ENCODE measurements at places on chromosomes 5 and 9.

GRCh38 chr5:54229041-54229780 lies 81.2 kb downstream of the ARL15 start:
- no peak for DNase-seq

- DNase-seq = no peak
Observed at GRCh38 chr5:171966270-171966669, 40.2 kb downstream of the FBXW11 start.

- DNase-seq = no peak
Observed at GRCh38 chr9:16803648-16804047, 66.8 kb downstream of the BNC2 start.

DNA sequence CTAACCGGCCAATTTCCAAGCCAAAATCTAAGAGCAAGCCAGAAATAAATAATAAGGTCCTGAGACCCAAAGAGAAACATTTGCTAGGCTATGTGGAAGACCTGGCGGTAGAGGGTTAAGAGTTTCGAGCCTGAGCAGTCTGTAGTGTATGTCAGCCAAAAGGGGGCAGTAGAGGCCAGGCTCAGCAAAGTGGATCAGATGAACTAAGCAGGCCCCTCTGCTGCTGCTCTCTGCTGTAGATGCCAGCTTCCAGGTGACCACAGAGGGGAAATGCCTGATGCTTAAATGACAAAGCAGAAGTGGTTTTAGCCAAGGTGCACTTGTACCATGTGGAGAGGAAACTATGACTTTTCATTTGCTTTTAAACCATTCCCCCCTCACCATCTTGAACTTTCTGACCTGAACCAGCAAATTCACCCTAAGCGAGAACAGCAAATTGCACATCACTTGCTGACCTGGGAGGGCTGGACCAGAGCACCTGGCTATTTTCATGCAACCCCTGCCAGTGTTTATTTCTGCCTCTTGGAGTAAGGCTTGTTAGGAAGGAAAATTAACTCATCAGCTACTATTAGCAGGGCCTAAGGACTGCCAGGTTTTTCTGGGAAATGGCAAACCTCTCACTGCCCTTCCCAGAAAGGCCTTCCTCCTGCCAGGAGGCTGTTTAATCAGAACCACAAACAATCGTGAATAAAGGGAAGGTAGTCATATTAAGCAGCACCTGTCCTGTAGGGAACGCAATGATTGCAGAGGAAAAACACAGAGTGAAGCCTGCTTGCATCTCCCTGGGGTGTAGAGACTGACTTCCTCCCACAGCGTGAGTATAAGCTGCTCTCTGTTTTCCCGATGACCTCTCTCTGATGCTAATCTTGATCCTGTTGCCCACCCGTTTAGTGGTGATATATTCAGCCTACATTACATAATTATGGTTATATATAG lies 818.2 kb downstream of the TLR4 start:
- no peak for DNase-seq

GRCh38 chr5:127492854-127493738 lies 24.3 kb upstream of the PRRC1 start:
- DNase-seq = peak; percentile 13

GRCh38 chr5:55850839-55851674 lies at the start of gene IL31RA:
Gene IL31RA, plus strand, starts transcription at chr5:55851357. Its CDS starts 214 bp downstream, at chr5:55851571.
- peak; percentile 46 for DNase-seq

DNA sequence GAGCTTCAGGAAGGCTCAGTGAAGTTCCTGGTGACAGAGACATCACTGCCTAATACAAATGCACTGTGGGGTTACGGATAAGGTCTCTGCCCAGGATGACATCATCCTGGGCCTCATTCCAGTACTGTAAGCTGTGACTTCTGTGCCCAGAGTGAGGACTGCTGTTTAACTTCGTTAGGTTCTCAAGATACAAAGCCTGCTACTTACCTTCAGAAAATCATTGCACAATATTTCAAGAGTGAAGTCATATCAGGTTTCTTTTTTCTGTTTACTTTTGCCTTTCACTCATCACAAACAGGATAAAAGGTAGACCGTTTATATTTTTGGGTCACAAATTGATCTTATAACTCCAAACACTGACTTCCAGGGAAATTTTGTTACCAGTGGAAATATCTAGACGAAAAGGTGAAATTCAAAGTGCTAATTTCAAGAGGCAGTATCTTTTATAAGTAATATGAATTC lies 241.2 kb downstream of the PIK3R1 start:
- no peak for DNase-seq

- no peak for DNase-seq
Observed at GRCh38 chr5:148817606-148818005, 8.8 kb upstream of the ADRB2 start.

GRCh38 chr5:94744906-94745305 lies 126.4 kb downstream of the SLF1 start:
- no peak for DNase-seq

DNA sequence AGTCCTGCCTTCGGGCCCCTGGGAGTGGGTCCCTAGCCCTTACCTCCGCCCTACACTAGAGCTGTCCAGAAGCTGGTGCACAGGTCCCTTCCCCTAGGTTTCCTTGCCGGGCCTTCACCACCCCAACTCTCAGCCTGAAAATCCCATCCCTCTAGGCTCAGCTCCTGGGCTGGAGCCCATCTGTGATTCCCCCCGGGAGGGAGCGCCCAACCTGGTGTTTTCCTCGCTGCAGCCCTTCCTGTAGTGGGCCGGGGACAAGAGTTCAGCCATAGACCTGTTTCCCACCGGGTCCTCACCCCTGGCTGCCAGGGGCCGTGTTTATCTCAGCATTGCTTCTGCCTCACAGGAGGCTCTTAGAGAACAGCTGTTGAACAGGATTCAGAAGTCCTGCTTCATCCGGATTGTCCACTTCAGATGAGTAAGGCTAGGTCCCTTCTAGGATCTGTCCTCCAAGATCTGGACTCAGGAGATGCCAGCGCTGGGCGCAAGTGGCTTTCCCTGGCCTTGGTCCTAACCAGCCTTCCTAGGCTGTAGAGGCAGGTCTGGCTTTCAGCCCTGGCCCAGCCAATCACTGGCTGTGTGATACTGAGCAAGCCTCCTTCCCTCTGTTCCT lies 965 bp downstream of the GLIPR2 start:
- no peak for DNase-seq

DNA sequence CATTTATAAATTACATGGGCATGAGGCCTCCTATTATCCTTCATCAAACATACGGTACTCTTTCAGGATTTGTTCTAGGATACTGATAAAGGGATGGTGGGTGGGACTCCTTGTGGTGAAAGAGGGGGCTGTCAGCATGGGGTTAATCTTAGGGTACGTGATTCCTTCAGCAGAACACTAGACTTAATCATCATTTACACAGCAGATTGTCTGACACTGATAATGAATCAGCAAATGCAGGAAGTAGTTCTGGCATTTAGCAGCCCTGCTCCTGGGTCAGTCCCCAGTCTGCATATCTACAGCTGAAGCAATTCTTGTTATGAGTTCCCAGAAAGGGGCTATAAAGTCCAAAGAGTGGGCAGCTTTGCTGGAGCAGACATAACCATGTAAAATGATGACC lies 384.6 kb downstream of the SPOCK1 start:
- DNase-seq = peak; percentile 28

- no peak for DNase-seq
Observed at GRCh38 chr9:10026443-10026984, 586.3 kb downstream of the PTPRD start.

DNA sequence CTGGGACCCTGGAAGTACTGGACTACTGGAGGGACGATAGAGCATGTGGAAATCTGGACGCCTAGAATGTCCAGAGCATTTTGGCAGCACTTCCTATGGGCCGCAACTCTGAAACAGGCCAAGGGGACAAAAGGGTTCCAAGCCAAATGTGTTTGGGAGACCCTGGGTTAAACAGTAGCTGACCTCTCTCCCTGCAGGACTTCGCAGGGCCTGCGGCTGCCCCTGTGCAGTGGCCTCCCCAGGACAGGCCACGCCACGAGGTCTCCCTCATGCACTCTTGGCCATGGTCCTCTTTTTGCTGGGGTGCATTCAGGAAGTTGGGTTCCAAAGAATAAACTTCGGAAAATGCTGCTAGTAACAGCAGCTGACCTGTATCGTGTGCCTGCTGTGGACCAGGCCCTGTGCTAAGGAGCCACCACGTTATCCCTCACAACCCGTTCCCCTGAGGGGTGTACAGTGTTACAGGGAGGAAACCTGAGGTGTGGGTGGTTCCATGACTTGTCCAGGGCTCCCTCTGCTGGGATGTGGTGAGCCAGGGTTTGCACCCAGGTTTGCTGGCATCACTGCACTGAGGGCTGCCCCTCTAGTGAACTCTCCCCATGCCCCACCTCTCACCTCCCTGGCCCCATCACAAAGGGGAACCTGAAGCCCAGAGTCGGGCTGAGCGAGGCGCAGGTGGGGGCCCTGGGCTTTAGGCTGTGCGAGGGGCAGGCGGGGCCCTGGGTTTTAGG lies 79.4 kb downstream of the AMBP start:
- DNase-seq = no peak

GRCh38 chr5:135154961-135155360 lies 120.9 kb upstream of the PITX1 start:
- DNase-seq = no peak

DNA sequence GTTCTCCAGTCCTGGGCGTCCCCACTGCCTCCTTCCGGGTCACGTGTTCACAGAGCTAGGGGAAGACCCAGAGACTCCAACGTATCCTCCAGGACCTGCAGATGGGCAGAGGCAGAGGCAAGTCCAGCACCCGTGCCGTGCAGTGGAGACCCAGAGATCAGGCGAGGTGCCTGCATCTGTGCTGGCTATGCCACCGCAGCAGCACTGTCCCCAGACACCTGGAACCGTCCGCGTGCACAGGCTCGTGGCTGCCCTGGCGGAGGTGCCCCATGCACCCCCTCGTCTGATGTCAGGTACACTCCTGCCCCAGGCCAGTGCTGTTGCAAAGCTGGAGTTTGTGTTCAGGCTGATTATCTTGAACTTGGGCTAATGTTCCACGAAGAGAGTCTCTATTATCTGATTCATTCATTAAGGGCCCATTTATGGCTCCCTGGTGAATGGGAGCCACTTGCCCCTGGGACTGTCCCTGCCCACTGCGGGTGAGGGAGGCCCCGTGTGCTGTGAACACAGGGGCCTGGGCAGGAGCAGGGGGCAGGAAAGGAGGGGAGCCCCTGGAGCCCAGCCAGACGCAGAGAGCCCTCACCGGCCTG lies 13.7 kb downstream of the IRX4 start:
- no peak for DNase-seq

DNA sequence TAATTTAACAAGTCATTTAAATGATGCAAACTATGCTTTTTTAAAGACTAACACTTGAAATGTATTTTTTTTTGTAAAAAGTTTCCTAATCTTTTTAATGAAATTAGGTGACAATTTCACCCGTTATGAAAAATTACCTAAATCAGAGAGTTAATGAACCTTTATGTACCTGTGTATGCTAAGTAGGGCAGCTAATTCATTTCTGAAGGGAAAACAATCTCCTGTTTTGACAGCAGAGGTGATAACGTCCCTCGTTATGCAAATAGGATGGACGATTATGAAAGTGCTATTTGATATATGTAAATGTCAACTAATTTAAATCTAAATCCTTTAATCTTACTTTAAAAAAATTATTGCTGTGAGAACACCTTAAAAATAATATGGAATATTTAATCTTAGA lies 58.8 kb downstream of the MEF2C start:
- DNase-seq = no peak

GRCh38 chr5:144125163-144125726 lies 45.2 kb downstream of the YIPF5 start:
- no peak for DNase-seq

DNA sequence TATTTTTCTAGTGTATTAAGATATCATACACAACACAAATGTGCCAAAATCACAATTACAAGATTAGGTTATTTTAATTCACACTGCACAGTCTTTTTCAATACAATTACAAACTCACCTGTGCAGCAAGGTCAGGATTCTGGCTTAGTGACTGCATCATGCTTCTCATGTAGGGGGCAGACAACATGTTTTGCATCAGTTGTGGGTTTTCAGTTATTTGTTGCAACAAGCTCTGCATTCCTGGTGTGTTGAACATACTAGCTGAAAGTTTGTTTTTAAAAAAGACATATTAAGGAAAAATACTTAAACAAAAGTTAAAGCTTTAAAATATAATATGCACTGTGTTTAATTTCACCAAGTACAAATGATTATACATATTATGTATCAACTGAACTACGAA lies 38.7 kb downstream of the UBQLN1 start:
- no peak for DNase-seq

GRCh38 chr9:87160148-87161102 lies 213.1 kb upstream of the GAS1 start:
- no peak for DNase-seq

GRCh38 chr5:173291722-173292658 lies 36.2 kb downstream of the STC2 start:
- no peak for DNase-seq

DNA sequence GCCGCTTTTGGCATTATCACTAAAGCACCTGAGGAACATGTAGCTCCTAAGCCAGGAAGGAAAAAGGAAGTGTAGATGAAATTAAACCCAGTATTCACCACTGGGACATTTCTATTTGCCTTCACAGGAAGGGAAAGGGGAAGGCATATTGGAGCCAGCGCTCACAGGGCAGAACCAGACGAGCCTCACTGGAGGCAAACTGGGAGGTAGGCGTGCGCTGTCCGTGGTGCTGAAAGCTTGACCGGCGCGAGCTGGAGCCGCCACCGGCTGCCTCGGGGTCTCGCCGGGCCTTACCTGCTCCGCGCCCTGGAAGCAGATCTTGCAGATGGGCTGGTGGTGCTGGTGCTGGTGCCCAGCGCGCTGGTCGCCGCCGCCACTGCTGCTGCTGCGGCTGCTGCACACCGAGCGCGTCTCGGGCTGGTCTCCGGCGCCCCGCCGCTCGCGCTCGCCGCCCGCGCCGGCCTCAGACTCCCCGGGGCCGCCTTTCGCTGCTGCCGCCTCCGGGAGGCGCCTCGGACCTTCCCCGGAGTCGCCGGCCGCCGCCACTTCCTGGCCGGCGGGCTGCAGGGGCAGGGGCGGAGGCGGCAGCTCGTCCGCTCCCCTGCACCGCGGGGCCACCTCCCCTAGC lies 732 bp downstream of the MARCHF11 start:
- no peak for DNase-seq

DNA sequence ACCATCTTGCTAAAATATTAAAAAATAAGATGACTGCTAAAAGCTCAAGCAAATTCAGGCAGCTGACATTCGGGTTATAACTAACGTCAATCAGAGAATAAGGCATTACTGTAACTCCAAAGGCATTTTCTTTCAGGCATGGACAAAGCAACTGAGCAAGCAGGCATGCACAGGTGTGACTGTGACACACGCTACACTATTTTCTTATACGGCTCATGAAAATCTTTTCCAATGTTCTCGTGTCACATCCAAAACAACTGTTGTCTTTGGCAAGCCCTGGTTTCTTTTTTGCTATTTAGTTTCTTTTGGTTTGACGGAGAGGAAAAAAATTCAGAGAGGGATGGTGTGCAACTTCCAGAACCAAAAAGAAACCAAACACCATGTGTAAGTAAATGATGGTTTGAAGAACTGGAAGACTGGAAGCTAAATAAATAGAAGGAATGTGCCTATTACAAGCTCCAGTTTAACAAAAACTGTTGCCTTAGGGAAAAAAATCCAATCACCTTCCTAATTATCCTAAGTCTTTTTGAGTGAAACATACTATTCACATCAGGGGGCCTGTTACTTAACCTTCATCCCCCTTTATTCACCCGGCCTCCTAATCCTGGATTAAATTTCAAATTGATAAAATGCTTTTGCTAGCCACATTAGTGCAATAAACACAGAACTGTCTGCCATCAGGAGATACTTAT lies 277.6 kb downstream of the PSAT1 start:
- DNase-seq = no peak

- DNase-seq = no peak
Observed at GRCh38 chr5:116747881-116748280, 173.3 kb upstream of the SEMA6A start.

GRCh38 chr5:165999693-166000320 lies 2291.6 kb upstream of the WWC1 start:
- DNase-seq = no peak

All from BJ (cell line).